Smooth muscle cell of the brain vasculature (primary cell): ENCODE measurements at places on chromosomes 7 and 10.

DNA sequence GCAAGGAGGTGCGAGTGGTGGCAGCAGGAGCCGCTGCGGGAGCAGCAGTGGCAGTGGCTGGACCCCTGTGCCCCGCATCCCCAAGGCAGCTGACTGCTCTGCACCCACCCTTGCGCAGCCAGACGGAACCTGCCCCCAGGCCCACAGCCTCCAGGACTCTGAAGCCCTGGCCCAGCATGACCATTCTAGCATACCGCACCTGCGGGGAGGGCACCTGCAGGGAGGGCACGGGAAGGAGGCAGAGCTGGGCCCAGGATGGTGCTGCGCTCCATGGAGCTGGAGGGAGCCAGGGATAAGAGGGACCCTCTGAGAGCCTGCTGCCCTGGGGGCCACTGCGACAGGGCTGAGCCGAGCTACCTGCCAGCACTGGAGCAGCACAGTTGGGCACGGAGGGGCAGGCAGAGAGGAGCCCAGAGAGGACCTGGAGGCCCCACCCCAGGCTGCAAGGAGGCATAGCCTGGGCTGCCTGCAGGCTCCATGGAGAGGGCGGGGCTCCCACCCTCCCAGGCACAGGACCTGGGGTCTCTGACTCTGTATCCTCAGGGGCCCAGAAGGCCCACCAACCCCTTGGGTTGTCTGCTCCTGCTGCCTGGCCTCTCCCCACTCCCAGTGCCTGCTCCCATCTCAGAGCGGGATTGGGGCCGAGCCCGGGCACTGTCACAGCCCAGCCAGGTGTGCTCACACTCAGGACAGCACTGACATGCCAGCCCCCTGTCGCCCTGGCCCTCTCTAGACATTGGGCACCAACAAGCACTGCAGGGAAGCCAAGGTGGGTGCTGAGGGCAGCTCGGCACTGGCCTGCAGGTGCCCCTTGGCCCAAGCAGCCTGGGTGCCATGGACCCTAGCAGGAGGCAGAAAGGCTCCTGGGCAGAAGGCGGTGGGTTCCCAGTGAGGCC, 87.6 kb downstream of the HTR7 start:
- DNase-seq, result no peak

DNA sequence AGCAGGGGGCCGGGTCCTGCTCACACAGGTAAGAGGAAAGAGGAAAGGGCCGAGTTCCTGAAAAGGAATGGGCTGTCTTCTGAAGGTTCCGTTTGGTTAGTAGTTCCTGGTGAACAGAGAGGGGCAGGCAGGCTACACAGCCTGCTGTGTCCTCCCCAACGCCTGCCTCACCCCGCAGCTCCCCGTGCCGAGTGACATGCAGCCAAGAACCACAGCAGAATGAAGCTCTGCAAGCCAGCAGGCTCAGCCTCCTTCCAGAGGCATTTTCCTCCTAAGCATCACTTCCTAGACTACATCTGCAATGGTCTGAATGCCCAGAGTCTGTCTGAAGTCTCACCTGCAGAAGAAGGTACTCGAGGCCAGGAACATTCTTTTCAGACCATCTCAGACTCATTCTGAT, 202.4 kb upstream of the TCERG1L start:
- no peak for DNase-seq

- no peak for DNase-seq
Measured at GRCh38 chr7:80583901-80584300, 54.5 kb upstream of the CD36 start.

- DNase-seq, result no peak
Measured at GRCh38 chr7:106016331-106016730, 53.3 kb downstream of the CDHR3 start.

DNA sequence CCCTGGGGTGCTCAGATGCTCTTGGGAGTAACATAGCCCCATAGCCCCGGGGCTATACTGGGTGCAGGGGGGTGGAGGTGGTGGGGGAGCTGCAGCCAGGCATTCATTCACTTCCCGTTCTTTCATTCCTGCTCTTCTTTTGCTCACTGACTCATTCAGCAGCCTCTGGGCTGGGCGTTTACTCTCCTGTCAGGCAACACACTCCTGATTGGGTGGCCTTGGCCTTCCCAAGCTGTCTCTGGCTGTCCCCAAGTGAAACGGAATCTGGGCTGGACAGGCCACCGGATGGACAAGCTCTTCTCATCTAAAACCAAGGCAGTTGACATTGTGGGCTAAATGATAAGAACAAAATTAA, 34.6 kb downstream of the CHST3 start:
- no peak for DNase-seq

DNA sequence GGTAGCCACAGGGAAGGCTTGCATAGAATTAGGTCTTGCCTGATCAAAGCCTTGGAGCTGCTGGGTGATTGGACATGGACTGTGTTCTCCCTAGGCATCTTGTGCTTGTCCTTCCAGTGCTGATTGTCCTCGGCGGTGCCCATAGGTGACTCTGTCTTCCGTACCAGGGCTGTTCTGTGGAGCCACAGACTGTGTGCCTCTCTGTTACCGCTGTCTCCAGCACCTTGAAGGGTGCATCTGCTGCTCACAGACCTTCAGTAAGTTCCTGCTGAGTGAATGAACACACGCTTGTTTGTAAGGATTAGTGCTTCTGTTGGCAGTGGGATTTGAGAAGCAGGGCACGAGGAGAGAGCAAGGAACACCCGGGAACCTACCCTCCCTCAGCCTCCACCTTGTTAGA, 116.7 kb downstream of the CELF2 start:
- DNase-seq, result no peak

- DNase-seq, result no peak
Measured at GRCh38 chr10:118927321-118927720, 102.2 kb upstream of the NANOS1 start.
